ENCODE measurements at places on chromosomes 5 and 9.

GRCh38 chr5:78639791-78640190 is 8.8 kb downstream of the LHFPL2 start:
- no peak for DNase-seq

GRCh38 chr9:80797101-80797829 is 892.1 kb downstream of the TLE1 start:
- DNase-seq: peak; percentile 66

GRCh38 chr9:137715321-137715720 is 96.5 kb downstream of the EHMT1 start:
- DNase-seq: no peak

DNA sequence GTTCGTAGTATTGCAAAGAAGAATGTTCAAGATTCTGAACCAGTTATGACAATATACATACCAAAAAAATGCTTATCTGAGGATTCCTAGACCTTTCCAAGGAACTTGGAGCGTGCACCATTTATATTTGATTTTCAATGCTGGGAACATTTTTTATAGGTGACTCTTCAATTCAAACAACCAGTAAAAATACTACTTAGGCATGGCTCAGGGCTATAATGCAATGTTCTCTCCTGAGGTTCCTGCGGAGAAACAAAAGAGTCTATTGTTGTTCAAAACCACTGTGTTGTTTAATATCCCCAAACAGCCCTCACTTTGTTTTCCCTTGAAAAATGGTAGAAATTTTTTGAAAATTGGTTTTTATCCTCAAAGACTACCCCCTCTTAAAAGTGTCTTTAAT is 335.7 kb upstream of the IZUMO3 start:
- DNase-seq: no peak

- DNase-seq: peak; percentile 81
Measured at GRCh38 chr9:70049236-70049635, 5.6 kb downstream of the MAMDC2 start.

DNA sequence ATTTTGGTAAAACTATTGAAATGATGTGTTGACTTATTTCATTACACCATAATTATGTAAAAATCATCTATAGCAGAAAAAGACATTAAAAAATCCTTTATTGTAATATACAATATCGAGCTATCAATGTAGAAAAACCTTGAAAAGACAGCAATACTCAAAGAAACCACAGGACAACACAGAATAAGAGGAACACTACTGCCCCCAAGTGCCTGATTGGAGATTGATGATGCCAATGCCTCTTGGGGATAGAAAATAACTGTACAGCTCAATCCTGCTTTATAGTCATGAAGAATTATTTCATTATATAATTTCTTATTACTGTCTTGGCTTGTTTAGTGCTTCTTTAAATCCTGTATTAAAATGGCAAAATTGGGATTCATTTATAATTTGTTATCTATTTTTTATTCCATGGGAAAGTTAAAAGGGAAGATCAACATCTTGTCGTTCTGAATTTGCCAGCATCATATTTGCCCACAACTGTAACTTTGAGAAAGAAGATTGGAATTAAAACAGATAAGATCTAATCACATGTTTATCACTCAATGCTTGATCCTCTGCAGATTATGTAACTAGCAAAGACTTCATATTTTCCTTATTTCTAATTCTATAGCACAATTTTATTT is 337.5 kb downstream of the CDH9 start:
- no peak for DNase-seq

DNA sequence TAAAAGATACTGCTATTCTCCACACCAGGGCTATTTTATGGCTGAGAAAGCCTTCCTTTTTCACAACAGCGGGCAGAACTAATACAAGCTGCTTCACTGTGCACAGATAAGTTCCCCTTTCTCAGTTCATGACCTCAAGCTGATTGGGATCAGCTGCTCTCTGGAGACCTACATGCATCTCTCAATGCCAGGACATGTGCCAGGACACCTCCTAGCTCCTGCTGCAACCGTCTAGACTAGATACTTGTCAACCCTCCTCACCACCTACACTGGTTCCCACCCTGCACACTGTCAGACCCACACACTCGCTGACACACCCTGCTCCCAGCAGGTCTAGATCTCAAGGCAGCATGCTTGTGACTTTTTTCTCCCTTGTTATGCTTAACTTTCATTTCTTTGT is 39.8 kb downstream of the STARD4 start:
- no peak for DNase-seq
